ENCODE measurements at places on chromosomes 16 and 17. TPM values are rescaled to one million over a fixed set of nuclear protein-coding genes. Genes with fewer than 3 reads are reported as not detected.

PIGQ gene
- 26.7 TPM for total RNA-seq

UBALD2 gene
- total RNA-seq = 10.2 TPM

XAF1 gene
- total RNA-seq = 4.1 TPM

SLC35G6 gene
- total RNA-seq = not detected

OR1F1 gene
- not detected for total RNA-seq

Data from hepatocyte (in vitro differentiated cells).